ENCODE measurements at places on chromosomes 4 and X.

- DNase-seq: no peak
Measured at GRCh38 chr4:83905952-83906351, 370.0 kb downstream of the GPAT3 start.

GRCh38 chrX:39283239-39283638 lies 482.0 kb downstream of the MID1IP1 start:
- DNase-seq: no peak

DNA sequence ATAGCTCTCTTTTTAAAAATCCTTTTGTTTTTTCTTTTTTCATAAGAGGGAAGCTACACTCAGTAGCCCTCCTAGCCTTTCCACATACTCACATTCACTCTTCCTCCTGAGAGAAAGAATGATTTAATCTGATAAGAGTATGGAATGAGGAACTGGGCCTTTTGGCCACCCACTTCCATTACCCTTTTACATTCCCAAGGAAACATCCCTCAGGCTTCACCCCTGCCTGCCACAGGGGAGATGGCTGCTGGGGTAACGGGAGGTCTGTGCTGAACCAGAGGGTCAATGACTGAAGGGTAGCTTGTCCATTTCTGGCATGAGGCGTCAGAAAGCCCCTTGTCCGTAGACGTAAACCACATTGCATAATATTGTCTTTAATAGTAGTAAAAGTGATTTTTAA lies 67.2 kb upstream of the CCSER1 start:
- no peak for DNase-seq

DNA sequence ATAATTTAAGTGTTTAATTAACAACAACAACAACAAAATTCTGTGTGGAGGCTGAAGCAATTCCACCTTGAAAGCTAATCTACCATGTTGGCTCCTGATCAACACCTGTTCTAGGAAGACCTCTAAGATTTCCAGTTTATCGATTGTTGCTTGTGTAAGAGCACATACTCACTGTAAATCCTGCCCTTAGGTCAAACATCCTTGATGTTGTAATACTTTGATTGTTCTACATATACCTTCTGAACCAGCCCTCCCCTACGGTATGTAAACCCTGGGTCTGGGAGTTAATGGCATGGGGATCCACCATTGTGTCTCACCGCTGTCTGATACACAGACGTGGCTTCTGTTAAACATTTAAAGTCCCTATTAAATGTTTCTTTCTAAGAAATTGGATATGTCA lies 73.2 kb downstream of the RASL11B start:
- no peak for DNase-seq

GRCh38 chr4:81260443-81261101 lies 45.5 kb upstream of the PRKG2 start:
- no peak for DNase-seq

DNA sequence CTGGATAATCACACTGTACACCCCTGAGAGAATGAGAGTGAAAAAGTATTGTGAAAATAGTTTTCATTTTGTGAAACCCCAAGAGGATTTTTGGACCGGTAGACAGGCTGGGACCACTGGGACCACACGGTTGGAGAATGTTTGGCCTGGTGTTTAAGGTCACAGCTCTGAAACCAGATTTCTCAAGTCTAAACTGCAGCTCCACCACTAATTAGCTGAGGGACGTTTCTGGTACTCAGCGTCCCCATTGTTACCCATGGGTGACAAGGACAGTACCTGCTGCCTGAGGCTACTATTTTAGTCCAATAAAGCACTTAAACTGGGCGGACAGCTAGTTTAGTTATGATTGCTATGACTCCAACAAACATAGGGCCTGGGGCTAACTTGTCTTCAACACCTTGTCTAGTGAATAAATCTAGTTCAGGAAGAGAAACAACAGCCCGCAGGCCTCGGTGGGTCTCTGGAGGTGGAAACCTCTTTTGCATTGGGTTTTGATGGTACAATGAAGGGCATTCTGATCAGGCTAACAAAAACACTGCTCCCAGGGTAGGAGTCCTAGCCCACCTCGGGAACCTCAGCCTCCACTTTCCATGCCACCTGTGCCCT lies 509 bp upstream of the USP11 start:
- no peak for DNase-seq

- DNase-seq: no peak
Measured at GRCh38 chr4:97978791-97979488, 164.3 kb downstream of the STPG2 start.

- no peak for DNase-seq
Measured at GRCh38 chrX:80807606-80807991, 2.1 kb downstream of the BRWD3 start.

GRCh38 chr4:6576512-6576911 lies 1.5 kb downstream of the MAN2B2 start:
- peak; percentile 87 for DNase-seq

DNA sequence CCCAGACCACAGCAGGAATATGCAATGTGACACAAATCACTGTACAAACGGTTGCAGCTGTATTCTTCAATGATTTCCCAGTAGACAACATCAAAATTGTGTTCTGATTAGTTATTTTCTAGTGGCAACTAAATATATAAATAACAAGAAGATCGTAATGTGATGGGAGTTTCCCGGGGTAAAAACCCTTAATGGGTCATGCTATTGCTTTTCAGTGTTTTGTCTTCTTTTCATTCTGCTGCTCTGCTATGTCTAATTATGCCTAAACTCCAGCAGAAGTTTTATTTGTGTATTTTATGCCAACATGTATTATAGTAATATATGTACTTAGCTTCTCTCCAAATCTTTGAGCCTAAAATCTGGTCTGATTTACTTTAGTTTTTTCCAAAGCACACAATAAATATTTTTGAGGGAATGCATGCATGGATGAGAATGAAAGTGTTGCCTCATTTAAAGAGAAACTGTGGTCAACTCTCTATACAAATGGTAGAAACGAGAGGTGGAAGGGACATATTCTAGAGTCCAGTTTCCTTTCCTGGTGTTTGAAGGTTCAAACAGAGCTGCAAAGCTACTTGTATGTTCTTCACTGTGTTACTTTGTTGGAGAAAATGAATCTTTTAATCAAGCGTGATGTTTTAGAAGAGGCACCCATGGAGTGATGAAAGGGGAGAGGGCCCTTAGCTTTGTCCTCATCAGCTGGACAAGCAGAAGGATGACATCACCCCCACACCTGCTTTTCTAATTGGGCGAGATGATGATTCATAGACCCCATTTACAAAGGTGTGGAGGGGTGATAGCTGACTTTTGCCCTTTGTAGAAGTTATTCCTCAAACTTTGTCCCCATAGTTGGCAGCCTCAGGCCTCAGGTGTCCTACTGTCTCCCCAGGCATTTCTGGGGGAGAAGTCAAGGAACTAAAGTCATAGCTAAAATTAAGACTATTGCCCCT lies 129.7 kb downstream of the FRAS1 start:
- no peak for DNase-seq

GRCh38 chr4:44817930-44818329 lies 91.6 kb upstream of the GNPDA2 start:
- DNase-seq: no peak
